ENCODE measurements at places on chromosomes 11 and 22.

DNA sequence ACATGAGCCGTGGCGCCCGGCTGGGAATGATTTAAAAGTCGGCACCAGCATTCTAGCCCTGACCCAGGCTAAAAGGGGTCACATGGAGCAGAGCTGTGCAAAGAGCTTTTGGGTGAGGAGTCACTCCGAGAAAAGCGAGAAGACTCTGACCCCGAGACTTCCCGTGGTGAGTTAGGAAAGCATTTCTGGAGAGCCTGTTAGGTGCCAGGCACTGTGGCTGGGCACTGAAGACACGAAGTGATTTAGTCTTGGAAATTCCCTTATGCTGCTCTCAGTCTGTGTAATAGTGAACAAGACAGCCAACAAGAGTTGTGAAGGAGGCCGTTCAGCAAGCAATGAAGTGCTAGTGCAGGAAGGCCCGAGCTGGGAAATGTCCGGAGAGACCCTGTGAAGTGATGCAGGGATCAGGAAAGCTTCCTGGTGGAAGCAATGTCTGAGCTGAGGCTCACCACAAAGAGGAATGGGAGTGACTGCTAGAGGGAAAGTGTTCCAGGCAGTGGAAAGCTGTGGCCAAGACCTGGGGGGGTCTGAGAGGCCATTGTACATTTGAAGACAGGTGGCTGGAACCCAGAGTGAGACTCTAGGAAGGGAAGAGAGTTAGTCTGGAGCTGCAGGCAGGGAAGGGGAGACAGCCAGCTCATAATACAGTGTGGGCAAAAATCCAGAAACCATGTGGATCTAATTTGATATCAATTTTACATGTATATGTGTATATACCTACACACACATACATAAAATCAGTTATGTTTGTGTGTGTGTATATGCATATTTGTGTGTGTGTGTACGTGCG, 31.6 kb downstream of the MARK2 start:
- no peak for DNase-seq

- no peak for DNase-seq
Observed at GRCh38 chr22:26348810-26349526, 80.1 kb upstream of the ASPHD2 start.

DNA sequence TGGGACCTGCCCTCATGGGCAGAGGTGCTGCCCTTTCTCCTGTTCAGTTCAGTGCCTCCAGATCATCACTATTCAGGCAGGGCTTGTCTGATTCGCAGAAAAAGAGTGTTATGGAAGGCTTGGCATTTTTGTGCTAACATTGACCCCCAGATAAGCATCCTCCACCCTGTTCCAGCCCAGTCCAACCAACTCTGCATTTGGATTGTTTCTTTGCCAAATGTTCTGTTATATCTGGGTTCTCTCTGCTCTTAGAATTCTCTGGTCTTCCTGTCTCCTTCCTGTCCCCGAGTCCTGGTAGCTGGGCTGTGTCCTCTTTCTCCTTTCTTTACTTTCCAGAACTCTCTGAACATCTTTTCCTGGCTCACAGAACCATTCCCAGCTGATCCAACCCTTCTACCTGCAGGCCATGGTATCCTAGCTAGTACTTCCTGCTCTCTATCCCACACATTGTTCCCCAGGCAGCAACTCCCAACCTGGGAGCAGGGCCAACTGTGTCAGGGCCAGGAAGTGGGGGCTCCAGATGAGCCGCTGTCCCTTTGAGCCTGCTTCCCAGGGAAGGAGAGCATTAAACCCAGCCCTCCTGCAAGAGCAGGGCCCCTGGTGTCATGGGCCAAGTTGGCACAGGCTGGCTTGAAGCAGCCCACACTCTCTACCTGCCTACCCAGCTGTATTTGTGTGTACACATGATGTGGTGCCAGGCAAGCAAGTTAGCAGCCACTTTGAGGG, 280.7 kb upstream of the CADM1 start:
- no peak for DNase-seq

DNA sequence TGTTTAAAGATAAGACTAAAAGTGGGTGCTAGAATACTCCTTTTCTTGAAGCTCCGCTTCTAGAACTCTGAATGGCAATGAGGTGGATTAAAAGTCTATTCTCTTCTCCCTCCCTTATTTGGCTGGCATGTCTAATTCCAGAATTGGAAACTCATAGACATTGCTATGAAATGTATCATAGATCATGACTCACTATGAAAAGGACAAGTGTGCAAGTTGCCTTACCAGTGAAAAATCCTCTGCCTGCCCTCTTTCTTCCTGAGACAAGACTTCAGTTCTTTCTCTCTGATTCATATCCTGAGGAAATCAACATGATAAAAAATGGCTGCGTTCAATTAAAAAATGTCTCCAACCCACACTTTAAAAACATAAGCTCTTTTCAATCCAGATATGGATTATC, 73.2 kb upstream of the BLID start:
- no peak for DNase-seq

- no peak for DNase-seq
Observed at GRCh38 chr22:44424867-44425693, 73.0 kb downstream of the RTL6 start.

- DNase-seq, result no peak
Observed at GRCh38 chr11:130854483-130854882, 61.8 kb downstream of the SNX19 start.

GRCh38 chr22:32055069-32055468, 12.0 kb downstream of the SLC5A1 start:
- DNase-seq, result no peak

DNA sequence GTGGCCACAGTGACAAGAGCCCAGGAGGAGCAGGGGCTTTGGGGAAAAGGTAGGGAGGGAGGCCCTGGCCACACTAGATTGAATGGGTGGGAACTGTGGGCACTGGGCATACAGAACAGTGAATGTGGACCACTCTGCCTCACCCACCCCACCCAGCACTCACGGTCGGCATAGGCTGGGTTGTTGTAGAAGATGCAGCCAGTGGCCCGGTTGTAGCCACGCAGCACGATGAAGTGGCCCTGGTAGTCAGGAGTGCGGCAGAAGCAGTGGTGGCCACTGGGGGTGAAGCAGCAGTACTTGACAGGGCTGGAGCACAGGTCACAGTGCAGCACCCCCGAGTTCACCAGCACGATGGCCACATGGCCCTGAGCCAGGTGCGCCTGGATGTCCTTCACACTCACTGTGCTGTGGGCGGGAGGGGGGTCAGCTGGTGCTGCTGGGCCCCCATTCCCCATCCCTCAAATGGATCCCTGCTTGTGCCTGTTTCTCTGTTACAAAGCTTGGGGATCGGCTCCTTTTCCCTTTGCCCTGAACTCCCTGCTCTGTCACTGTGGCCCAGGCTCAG, 11.2 kb downstream of the GUCD1 start:
- DNase-seq, result no peak

DNA sequence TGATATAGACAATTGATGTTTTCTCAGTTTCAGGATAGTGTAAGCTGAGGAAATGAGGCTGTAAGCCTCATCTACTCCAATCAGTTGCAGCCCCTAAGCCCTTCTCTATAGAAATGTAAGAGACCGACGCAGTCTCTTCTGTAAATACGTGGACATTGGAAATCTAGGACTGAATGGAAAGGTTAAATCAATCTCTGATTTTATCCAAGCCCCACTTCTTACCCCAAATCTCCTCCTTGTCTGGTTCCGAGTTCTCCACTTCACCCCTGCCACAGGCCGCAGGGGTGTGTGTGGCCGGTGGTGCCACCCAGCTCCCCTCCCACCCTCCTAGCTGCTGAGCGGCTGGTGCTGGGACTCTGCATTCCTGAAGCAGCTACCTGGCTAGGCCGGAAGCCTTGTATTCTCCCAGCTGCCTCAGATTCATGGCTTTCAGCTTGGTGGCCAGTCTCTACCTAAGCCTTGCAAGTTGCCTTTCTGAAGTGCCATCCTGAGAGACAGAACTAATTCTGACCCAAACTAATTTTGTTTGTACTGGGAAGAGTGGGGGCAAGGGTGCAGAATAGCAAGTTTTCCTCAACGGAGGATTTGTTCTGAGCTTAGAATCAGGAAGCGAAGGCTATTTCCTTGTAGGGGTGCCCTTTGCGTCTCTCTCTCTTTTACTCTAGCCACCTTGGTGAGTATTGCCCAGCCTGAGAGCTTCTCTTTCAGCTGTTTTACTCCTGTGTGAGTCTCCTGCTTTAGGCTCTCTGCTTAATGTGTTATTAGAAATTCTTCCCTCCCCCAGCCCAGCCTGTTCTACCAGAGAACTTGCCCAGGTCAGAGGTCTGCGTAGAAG, 749 bp downstream of the VWA5A start:
- no peak for DNase-seq

DNA sequence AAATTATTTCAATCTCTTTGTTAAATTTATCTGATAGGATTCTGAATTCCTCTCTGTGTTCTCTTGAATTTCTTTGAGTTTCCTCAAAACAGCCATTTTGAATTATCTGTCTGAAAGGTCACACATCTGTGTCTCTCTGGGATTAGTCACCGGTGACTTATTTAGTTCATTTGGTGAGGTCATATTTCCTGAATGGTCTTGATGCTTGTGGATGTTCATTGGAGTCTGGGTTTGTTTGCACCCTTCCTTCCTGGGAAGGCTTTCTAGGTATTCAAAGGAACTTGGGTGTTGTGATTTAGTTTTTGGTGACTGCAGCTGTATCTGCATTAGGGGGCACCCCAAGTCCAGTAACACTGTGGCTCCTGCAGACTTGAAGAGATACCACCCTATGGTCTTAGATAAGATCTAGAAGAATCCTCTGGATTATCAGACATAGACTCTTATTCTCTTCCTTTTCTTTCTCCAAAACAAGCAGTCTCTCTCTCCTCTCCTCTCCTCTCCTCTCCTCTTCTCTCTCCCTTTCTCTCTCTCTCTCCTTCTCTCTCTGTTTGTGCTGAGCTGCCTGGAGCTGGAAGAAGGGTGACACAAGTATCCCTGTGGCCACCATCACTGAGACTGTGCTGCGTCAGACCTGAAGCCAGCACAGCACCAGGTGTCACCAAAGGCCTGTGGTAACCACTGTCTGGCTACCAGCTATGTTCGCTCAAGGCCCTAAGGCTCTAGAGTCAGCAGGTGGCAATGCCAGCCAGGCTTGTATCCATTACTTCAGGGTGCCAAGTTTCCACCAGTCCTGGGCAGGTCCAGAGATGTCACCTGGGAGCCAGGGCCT, 3.3 kb upstream of the HEPN1 start:
- DNase-seq, result no peak

DNA sequence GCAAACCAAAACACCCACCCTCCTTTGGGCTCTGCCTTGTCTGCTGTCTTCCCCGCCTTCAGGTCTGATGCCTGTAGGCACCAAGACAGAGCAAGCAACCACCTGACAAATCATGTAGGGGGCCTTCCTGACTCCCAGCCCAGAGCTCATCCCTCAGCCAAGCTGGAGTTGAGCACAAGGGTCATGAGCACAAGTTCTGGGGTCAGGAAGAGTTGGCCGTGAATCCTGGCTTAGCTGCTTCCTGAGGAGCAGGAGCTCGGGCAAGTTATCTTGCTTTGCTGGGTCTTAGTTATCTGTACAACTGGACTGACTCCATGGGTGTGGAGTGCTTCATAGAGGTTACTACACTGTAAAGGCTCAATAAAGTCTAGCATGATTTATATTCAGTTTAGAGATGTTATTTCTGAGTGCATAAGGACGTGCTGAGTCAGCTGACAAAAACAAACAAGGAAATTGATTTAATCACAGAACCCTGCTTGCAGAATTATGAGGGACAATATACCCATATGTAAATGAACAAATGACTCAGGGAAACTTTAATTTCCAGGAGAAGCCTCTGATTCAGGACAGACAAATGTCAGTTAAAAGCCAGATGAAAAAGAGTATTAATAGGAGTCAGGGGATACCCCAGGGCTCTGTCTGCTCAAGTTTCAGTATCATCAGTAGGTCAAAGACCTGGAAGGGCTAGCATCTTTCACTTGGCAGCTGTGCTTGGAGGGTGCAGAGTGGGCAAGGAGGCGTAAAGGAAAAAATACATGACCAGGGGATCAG, 15.0 kb upstream of the APOA1 start:
- DNase-seq, result no peak

GRCh38 chr11:92308366-92308765, 83.7 kb downstream of the FAT3 start:
- no peak for DNase-seq

DNA sequence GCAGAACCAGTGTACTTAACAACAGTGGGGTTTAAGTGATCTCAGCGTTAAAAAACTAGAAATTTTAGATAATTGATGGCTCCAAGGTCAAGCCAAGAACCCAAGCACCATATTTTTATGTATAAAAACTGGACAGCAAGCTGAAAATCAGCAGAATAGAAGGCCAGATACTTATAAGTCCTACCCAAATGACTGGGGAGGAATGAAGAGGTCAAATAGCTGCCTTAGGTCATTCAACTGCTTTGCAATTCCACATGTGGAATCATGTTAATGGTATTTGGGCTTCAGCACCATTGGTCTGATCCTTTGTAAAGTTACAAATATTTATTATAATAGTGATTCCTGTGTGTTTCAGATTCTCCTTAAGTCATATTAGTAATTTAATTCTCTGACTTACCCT, 108.4 kb downstream of the FAT3 start:
- DNase-seq, result no peak

DNA sequence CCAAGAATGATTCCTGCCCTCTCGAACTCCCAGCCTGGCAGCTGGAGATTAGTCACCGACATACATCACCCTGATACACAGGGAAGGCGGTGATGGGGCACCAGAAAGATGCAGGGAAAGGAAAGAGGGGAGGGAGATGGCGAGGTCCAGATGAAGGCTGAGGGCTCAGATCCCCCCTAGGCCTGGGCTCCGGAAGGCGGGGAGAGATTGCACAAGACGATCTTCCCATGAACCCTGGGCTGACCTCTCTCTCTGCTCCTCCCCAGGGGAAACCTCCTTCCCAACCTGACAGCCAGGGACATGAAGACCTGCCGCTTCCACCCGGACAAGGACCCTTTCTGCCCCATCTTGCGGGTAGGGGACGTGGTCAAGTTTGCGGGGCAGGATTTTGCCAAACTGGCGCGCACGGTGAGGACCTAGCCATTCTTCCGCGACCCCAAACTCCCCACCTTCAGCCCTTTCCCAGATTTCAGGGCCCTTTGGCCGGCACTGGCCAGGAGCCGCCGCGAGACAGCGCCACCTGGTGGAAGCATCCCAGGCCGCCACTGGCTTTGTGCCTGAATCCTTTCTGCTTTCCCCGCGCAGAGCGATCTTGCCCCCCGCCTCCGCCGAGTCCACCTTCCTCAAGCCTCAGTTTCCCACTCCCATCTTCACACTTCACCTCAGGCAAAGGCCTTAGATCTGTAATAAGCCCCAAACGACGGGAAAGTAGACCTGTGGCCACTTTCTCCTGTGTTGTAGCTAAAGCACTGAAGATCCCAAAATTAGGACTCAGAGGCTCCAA, 11.5 kb downstream of the P2RX3 start:
- peak; percentile 59 for DNase-seq
